ENCODE measurements at places on chromosomes 1 and 21.

DNA sequence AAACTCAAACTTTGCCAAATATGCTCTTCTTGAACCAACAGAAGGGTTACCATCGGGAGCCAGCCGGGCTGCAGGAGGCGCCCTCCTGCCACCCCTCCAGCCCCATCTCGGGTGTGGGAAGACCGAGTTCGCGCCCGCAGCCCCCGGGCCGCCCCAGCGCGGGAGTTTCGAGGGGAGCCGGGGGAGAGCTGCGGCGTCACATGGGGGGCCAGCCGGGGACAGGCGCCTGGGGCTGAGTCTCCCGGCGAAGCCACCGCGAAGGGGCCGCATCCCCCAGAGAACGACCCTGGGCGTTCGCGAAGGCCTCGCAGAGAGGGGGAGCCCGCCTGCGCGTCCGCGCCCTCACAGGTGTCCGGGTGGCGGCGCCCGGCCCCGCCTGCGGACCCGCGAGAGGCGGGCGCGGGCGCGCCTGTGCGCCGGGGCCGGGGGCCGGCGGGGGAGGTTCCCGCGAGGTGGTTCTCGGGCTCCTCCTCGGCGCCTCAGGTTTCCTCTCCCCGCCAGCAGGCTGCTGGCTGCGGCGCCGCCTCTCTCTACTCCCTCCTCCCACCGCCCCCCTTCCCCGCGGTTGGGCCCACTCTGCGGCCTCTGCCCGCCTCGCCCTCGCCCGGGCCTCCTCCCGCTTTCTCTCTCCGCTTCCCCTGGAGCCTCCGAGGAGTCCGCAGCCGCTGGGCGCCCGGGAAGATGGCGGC lies at the start of gene RAVER2:
Gene RAVER2, plus strand, starts transcription at position 584 of the 689 bp plus-strand sequence. Its CDS starts 98 bp downstream, at position 682.
- peak; percentile 73 for DNase-seq

- DNase-seq: peak; percentile 100
These were observed 362 bp upstream of the DYNLT4 start for GRCh38 chr1:44807364-44808062.

DNA sequence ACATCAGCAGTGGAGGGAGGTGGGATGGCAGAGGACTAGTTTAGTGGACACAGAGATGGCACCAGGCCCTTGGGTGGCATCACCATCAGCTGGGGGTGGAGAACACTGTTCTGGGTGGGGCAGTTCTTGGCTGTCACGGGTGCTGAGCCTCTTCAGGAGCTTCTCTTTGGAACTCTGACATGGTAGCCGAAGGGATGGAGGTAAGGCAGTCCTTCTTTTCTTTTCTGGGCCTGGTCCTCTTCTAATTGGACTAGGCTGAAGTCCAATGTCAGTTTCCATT lies 8.3 kb upstream of the MEF2D start:
- no peak for DNase-seq

- no peak for DNase-seq
These were observed 60.7 kb downstream of the PRKAB2 start for GRCh38 chr1:147111381-147112130.

GRCh38 chr1:36087233-36088123 lies 1.2 kb upstream of the ADPRS start:
- no peak for DNase-seq

DNA sequence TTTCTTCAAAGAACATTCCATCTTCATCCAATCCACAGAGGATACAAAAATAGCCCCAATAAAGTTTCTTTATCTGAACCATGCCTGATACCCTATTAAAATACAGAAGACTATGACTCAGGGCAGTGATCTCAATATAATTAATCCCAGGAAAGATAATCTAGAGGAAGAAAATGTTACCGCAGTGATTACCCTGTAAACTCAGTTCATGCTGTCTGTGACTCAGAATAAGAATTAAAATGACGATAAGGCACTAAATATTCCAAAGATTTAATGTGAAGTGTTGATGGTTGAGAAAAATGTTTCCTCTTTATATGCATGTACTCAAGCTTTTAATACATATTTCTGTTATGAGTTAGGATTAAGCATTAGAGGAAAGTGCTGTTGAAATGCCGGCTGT lies 88.6 kb upstream of the LYPLAL1 start:
- DNase-seq: peak; percentile 51
